ENCODE measurements at places on chromosomes 5 and 9.

DNA sequence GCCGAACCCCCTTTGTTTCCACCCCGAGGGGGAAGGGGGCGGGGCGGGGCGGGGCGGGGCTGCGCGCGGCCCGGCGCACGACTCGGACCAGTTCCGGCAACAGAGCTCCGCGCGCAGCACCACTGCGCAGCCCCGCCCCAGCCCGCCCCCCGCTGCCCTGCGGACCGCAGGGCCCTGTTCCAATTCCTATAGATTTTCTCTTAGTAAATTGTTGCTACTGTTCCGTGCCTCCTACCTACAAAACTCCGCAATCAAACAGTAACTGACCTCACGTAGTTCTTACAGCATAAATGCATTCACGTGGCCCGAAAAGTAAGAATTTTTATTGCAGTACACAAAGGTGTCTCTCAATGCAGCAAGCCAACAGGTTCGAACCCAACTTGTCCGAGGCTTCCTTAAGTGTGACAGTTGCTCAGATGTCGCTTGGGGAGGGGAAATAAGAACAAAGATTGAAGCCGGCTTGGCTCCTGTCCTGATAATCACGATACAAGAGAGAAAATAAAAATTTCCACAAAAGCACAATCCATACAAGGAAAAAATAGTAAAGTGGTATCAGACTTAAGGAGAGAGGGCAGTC lies 1.2 kb upstream of the RNF38 start:
- DNase-seq, result no peak

DNA sequence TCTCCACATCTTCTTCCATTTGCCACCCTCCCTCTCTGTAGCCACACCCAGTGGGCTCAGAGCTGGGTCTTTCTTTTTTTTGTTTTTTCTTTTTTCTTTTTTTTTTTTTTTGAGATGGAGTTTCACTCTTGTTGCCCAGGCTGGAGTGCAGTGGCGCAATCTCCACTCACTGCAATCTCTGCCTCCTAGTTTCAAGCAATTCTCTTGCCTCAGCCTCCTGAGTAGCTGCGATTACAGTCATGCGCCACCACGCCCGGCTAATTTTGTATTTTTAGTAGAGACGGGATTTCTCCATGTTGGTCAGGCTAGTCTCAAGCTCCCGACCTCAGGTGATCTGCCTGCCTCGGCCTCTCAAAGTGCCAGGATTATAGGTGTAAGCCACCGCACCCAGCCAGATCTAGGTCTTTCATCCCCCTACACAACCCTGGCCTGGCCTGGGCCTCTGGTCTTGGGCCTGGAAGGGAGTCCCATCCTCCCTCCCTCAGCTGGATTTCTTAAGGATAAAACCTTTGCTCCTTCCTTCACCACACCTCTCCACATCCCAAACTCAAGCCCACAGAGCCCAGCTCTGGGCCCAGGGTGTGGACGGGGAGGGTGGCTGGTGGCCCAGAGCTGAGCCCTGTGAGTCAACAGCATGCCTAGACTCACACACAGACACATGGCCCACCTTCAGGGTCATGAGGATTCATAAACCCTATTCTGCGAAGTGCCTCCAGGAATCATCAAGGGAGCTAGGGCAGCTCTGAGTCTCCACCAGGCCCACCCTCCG lies 18.8 kb upstream of the KCNIP1 start:
- no peak for DNase-seq

DNA sequence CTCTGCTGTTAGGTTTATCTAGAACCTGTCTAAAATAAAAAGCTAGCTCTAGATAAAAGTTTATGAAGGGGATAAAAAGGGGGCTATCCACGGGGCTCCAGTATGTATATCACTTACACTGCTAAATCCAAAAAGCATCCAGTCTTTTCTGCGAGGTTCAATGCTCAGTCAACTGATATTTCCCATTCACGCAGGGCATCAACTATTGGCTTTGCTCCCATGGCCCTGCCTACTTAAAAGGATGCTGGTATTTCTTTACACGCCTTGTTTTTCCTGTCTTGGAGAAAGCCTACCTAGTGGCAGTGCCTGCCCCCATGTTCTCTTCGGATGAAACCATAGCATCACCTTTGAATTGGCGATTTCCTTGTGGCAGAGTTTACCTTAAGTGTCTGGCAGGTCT lies 8.1 kb downstream of the SPRY4 start:
- no peak for DNase-seq

DNA sequence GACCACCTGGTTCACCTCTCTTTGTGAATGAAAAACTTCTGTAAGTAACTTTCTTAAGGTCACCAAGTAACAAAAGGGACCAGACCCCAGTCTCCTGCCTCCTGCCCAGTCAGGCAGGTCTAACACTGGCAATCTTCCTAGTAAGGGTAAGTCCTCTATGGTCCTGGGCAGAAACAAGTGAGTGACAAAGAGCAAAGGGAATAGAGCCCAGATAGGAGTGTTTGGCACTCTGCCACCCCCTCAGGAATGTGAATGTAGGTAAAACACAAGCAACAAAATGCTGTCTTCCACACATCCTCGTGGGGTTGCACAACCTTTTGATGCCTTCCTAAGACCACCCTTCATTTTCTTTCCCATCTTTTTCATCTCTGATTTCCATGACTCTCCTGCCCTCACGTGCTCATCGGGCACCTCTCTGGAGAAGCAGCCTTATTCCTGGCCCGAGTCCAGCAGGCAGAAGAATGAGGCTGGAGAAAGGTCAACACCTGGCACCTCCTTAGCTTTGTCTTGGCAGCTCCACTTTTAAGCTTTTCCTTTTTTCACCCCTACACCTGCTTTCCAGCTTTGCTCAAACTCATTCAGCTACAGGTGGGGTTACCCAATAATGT lies 90.2 kb upstream of the LHFPL2 start:
- no peak for DNase-seq

DNA sequence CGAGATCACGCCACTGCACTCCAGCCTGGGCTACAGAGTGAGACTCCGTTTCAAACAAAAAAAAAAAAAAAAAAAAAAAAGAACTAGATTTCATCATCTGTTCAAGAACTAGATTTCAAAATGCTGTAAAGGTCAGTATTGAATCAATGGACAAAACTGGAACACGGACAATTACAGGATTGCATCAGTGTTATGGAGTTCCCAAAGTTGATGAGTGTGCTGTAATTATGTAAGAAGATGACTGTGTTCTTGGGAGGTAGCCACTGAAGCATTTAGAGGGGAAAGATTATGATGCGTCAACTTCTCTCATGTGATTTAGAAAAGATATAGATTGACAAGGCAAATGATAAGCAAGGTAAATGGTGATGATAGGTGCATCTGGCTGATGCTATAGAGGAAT lies 6.5 kb downstream of the FAM240B start:
- no peak for DNase-seq

- DNase-seq, result no peak
Observed at GRCh38 chr5:16549491-16550206, 67.1 kb downstream of the RETREG1 start.

DNA sequence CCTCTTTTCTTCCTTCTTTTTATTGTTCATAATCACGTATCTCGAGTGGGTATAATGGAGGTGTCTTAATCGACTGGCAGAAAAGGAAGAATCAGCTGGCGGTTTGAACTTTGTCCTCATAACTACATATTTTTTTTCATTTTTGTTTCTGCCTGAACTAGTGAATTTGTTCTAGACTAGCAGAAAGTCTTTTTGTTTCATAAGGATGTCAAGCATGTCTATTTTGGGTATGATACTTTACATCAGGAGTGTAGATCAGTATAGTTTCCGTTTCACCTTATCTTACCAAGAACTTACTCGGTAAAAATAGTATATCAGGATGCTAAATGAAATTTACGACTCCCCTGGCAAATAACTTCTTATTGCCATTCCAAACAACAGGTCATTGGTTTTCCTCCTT lies 278.9 kb downstream of the CHSY3 start:
- no peak for DNase-seq

- no peak for DNase-seq
Observed at GRCh38 chr9:16721972-16722371, 148.5 kb downstream of the BNC2 start.

DNA sequence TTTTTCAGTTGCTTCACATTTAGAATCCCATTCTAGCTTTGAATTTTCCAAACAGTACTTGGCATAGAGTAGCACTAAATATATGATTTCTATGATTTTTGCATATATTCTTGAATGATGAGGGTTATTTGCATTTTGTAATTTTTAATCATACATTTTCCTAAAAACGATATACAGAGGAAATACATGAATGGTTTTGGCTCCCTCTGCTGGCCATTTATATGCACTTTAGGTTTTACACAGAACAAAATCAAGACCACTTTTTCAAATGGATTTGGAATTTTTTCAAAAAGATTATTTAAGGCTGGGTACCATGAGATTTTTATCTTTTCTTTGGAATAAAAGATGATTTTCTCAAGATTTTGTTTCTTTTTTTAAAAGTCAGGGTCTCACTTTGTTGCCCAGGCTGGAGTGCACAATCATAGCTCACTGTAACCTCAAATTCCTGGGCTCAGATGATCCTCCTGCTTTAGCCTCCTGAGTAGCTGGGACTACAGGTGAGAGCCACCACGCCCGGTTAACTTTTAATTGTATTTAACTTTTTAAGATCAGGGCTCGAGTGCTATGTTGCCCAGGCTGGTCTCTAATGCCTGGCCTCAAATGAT lies 16.7 kb upstream of the COMMD10 start:
- DNase-seq, result no peak
